ENCODE measurements at places on chromosomes 6 and 20.

DNA sequence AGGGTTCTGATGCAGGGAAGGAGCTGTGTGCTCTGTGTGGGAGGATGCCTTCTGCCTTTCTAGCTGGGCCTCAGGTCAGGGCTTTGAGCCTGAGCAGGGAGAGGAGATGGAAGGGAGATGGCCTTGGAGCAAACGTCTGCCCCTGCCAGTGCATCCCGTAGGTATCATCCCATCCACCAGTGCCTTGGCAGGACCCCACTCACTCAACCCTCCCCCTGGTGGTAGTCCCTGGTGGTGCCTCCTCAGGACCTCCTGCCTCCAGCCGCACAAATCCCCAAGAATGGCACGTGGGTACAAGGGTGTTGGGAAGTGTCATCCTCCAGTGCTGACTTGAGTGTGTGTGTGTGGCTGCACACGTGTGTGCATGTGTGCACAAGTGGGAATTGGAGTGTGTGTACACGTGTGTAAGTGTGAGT lies 23.1 kb upstream of the MICB start:
- no peak for DNase-seq

DNA sequence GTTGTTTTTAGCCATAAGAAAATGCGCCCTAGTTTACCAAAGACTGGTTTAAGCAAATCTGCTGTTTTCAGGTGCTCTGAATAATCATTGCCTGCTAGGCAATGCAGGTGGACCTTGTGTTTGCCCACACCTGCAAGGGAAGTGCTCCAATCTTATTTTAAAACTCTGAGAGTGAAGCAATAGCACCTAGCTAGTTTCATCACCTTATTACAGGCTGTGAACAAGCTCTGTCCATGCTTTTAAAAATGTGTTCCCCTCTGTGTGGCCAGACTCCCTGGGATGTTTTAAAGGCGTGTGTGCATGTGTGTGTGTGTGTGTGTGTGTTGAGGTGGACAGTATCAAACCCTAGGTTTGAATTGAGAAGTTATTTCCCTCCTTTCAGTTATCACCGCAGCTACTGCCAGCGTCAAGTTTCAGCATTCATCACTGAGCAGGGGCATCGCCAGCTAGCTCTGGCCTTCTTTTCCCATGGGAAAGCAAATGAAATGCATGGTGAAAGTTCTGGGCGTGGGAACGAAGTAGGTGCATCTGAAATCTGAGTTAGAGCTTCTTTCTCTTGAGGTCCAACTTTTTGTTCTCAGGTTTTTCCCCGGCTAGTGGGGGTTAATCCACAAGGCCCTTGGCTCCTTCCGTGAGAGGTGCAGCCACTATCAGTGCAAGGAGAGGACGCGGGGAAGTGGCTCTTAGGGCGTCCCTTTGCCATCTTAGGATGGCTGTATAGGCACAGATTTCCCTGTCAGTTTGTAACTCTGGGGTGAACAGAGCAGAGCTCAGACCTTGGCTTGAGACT lies 30.8 kb downstream of the DUSP22 start:
- DNase-seq, result no peak

DNA sequence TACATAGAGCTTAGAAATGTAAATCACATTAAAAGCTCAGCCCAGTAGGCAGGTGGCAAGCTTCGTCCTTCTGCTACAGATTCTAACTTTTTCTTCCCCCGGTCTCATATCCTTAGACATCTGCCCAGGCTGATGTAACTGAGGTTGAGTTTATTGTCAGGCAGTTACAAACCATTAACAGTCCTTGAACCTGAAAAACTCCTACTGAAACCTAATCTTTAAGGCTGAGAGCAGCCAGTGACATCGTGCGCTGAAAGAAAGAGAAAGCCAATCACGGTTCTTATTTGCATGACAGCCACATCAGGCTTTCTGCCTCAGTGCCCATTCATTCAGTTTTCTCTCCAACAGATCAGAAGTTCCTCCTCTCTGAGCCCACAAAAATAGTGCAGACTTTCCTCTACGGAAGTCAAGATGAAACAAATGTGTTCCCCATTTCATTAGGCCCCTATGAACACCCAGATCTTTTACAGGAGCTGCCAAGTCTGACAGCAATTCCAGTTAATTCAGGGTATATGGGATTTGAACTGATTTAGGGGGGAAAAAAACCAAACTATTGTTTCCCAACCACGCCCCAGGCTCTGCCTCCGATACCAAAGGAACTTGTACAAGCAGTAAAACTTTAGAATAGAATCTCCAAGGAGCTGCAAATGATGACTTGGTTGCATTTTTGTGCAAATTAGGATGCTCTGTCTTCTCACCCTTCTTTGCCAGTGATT lies at the start of gene NHSL1:
NHSL1 (minus strand) TSS at position 192 of the 716 bp plus-strand sequence. CDS start 204 bp downstream, outside the sequence.
- DNase-seq, result peak; percentile 98

- DNase-seq, result no peak
Observed at GRCh38 chr6:159062976-159063375, 18.2 kb upstream of the TAGAP start.

- DNase-seq, result no peak
Observed at GRCh38 chr6:1039746-1040145, 272.2 kb upstream of the FOXQ1 start.

- DNase-seq, result no peak
Observed at GRCh38 chr6:72954716-72955115, 270.6 kb downstream of the KHDC1L start.

- DNase-seq, result no peak
Observed at GRCh38 chr20:3842348-3842930, 4.2 kb upstream of the MAVS start.

GRCh38 chr20:59165891-59166709 lies 2.5 kb downstream of the ZNF831 start:
- DNase-seq, result no peak

GRCh38 chr6:55918639-55919038 lies 43.2 kb upstream of the BMP5 start:
- DNase-seq, result no peak

DNA sequence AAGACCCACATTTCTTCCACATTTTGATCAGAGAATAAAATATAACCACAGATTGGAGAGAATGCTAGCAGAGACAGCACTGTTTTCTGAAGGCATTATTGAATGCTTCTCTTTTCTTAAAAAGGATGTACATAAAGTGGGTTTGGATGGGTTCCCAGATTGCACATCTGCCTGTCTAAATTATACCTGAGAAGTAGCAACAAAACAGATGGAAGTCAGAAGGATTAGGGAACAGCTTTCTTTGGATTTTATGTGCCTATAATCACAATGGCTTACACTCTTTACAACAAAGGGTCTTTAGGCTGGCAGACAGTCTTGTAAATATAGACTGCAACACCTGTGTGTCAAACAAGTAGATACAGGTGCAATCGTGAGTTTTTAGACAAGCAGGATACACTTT lies 622.2 kb upstream of the MANEA start:
- DNase-seq, result peak; percentile 87

DNA sequence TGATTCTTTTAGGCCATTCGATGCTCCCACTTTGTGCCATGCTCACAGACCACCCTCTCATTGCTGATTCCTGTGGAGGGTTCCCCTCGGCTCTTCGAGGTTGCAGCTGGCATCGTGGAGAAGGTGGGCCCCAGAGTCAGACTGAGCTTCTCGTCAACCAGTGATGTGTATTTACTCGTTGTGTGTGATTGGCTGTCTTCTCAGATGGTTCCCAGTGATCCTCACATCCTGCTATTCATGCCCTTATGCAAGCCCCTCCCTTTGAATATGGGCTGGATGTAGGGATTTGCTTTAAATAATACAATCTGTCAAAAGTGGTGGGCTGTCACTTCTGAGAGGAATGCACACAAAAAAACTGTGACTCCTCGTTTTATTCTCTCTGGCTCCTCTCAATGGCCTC lies 99.6 kb upstream of the ENPP5 start:
- DNase-seq, result no peak

DNA sequence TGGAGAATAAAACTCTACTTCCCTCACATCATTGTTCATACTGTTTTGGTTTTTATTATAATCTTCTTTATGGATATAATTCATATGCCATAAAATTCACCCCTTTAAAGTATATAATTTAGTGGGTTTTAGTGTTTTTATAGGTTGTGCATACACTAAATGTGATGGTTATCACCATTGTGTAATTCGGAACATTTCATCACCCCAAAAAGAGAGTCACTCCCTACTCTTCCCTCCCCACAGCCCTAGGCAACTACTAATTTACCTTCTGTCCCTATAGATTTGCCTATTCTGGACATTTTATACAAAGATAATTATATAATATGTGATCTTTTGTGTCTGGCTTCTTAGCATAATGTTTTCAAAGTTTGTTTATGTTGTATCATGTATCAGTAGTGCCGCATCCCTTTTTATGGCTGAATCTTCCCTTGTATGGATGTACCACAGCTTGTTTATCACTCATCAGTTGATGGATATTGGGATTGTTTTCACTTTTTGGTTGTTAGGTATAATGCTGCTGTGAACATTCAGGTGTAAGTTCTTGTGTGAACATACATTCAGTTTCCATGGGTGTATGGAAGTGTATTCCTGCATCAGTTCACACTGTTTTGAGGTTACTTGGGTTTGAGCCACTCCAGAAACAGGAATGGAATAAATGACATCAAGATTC lies 4.2 kb downstream of the TM9SF4 start:
- DNase-seq, result no peak

DNA sequence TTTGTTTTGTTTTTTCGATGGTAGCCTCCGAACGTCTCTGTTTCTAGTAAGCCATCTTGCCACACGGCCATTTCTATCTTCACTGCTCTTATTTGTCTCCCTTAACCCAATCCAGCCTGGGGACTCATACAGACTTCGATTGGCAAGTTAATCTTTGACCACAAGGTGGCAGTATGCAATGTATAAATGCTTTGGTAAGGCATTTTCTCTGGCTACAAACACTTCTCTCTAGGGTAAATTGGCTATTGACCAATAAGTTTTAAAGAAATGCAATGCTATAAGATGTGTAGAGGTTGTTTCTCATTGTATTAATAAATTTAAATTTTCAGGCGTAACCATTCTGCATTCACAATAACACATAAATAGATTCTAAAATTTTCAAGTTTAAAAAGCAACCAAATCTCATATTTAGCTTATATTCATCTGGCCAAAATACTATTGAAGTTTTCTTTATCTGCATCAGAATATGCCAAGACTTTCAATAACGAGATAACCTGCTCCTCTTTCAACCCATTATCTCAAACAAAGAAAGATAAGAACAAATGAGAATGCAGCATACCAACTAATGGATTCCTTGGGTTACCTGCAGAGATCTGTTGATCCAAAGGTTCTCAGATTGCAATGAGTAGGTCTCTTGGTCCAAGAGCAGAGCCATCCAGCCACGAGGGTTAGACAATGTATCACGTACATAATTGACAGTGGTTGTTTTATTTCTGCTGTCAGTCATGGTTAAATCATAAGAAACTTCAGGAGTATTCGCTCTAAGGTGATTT lies 231.9 kb downstream of the PKHD1 start:
- DNase-seq, result peak; percentile 96

DNA sequence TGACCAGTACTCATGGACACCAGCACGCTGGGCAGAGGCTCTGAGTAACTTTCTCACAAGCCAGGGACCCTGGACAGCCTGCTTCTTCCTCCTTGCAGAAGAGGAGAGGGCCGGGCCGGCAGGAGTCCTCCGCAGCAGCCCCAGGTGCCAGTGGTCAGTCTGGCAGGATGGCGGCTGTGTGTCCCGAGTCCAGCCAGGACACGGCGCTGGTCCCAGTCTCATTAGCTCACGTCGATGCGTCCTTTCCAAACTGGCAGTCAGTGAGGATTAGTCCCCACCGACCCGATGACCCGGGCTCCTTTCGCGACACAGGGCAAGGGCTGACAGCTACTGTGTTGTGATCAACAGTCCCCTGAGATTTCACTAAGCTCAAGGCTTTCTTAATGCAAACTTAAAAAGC lies 267.0 kb downstream of the TAF4 start:
- DNase-seq, result peak; percentile 57

- no peak for DNase-seq
Observed at GRCh38 chr6:82959385-82959941, 106.2 kb downstream of the UBE3D start.

- no peak for DNase-seq
Observed at GRCh38 chr6:119858901-119859300, 509.3 kb upstream of the MAN1A1 start.

DNA sequence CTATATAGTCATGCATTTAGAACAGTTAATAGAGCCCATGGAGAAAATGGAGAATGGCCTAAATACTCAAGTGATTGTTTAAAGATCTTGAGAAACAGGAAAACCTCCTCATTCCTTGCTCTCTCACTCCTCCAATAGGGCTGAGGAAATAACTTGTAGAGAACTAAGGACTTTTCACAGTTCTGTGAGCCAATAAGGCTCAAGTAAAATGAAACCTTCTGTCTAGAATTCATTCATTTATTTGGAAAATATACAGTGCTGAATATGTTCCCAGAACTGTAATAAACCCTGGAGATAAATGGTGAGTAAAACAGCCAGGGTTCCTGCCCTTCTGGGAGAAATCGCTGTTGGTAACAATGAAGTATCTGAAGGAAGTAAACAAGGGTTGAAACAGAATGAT lies 35.3 kb downstream of the ELOVL2 start:
- DNase-seq, result no peak

DNA sequence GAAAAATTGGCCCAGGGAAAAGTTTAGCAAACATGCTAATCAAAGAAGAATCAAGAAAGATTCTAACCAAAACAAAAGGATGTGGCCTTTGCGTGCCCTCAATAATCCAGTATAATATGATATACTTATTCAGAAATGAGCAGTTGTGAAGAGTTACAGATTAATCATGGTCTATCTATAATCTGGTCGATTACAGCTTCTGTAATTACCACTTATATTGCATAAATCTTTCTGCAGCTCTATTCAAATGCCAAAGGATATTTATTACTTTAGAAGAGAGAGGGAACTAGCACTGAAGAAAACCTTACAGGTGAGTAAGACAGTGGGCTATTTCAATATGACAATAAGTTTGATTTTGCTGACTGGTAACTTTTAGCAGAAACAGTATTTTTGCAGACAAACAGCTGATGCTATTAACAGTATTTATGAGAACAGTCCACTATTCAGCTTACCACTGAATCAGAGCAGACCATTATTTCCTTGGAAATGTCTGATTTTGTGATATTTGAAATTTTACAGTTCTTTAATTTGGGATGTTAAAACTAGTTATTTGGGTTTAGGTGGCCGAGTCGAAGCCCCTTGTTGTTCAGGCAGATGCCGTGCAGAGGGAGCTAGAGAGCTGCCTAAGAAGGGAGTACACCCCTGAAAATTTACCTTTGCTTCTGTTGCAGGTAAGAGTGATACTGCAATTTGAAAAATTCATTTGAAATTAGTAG lies 92.2 kb downstream of the CEP57L1 start:
- DNase-seq, result peak; percentile 69

DNA sequence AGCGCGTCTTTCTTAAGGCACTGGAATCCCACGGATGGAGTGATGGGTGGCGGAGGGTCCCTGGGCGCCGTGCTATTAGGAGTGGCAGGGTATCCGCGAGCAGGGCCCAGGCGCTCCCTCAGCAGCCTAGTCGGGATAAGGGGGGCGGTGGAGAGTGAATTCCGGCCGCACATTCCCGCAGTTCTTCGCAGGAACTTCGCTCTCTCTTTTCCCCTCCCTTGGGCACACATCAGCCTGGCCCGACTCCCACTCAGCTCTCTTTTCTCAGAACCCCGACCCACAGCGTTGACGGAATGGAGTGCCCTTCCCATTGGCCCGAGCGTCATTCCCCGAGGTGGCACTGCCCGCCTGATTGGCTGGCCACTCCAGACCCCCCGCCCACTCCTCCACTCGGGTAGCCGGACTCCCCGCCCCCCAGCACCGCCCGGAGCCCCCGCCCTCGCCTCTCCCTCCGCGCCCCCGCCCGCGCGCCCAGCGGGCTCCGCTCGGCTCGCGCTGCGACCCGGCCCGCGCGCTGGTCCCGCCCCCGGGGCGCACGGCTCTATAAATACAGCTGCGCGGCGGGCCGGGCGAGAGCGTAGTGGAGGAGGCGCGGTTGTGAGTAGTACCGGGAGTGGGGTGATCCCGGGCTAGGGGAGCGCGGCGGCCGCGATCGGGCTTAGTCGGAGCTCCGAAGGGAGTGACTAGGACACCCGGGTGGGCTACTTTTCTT lies at the start of gene ID4:
ID4 (plus strand) TSS at position 572 of the 712 bp plus-strand sequence. CDS start 385 bp downstream, outside the sequence.
- peak; percentile 98 for DNase-seq
